ENCODE measurements at places on chromosomes 13 and 19. TPM values are rescaled to one million over a fixed set of nuclear protein-coding genes. Genes with fewer than 3 reads are reported as not detected.

Gene KRTDAP
- not detected for polyA plus RNA-seq

Gene GSX1
- polyA plus RNA-seq, result not detected

Gene GSK3A
- polyA plus RNA-seq, result 69.1 TPM

Gene RFC3
- polyA plus RNA-seq, result 31.5 TPM

Gene SPACA4
- not detected for polyA plus RNA-seq

Gene FUT2
- 0.96 TPM for polyA plus RNA-seq

Gene ZNF546
- 4.9 TPM for polyA plus RNA-seq

Gene RFPL4A
- polyA plus RNA-seq, result not detected

Gene SPRY2
- 79.8 TPM for polyA plus RNA-seq

Gene ANKRD24
- polyA plus RNA-seq, result 1.1 TPM

Gene NFKBIB
- 6.9 TPM for polyA plus RNA-seq

Gene COX6B2
- polyA plus RNA-seq, result 0.97 TPM

Gene ZNF71
- polyA plus RNA-seq, result 8.4 TPM

Gene CFAP97D2
- polyA plus RNA-seq, result not detected

Gene TNFRSF19
- polyA plus RNA-seq, result 55.0 TPM

Gene MISP
- 6.4 TPM for polyA plus RNA-seq

Gene KCNN4
- polyA plus RNA-seq, result 1.8 TPM

Gene EDDM13
- polyA plus RNA-seq, result 1.4 TPM

Gene SHANK1
- 5.0 TPM for polyA plus RNA-seq

Gene CGB3
- not detected for polyA plus RNA-seq

Gene HSPB6
- 21.5 TPM for polyA plus RNA-seq

Gene PRTN3
- polyA plus RNA-seq, result 1.6 TPM

Gene ZNF554
- polyA plus RNA-seq, result 9.6 TPM

Gene SYCN
- polyA plus RNA-seq, result not detected

Gene CEACAM21
- 1.6 TPM for polyA plus RNA-seq

Gene ZNF813
- polyA plus RNA-seq, result 8.1 TPM

Gene PRSS57
- polyA plus RNA-seq, result 0.19 TPM

Gene TEX26
- 3.4 TPM for polyA plus RNA-seq

Gene ERICH6B
- polyA plus RNA-seq, result 1.1 TPM

Gene REEP6
- 13.3 TPM for polyA plus RNA-seq

Gene FCER2
- 0.22 TPM for polyA plus RNA-seq

Gene UBAC2
- 98.7 TPM for polyA plus RNA-seq

Gene EPSTI1
- polyA plus RNA-seq, result 13.6 TPM

Gene OR7C1
- 0.17 TPM for polyA plus RNA-seq

Gene POLD1
- polyA plus RNA-seq, result 22.8 TPM

Gene WTIP
- 37.7 TPM for polyA plus RNA-seq

Gene HPN
- polyA plus RNA-seq, result 102 TPM

Gene CCNA1
- 0.71 TPM for polyA plus RNA-seq

Gene RGL3
- 47.6 TPM for polyA plus RNA-seq

Gene BTBD2
- 95.2 TPM for polyA plus RNA-seq

Gene C13orf46
- 0.18 TPM for polyA plus RNA-seq

Gene MADCAM1
- polyA plus RNA-seq, result 3.9 TPM
